Left kidney (tissue), 8 donors: ENCODE measurements at places on chromosomes 7 and 10. TPM values are rescaled to one million over a fixed set of nuclear protein-coding genes. Genes with fewer than 3 reads are reported as not detected.

The FAM25G gene
- polyA plus RNA-seq: 0.57 TPM

The ABHD11 gene
- 26.9 TPM for polyA plus RNA-seq

The POU6F2 gene
- polyA plus RNA-seq: 0.18 TPM

The FRMPD2 gene
- 0.63 TPM for polyA plus RNA-seq

The PLAC9 gene
- polyA plus RNA-seq: 14.6 TPM

The TSPAN33 gene
- polyA plus RNA-seq: 61.0 TPM

The SPDYE16 gene
- 6.2 TPM for polyA plus RNA-seq

The ARPC1A gene
- 108 TPM for polyA plus RNA-seq

The MDFIC gene
- polyA plus RNA-seq: 30.6 TPM

DNA sequence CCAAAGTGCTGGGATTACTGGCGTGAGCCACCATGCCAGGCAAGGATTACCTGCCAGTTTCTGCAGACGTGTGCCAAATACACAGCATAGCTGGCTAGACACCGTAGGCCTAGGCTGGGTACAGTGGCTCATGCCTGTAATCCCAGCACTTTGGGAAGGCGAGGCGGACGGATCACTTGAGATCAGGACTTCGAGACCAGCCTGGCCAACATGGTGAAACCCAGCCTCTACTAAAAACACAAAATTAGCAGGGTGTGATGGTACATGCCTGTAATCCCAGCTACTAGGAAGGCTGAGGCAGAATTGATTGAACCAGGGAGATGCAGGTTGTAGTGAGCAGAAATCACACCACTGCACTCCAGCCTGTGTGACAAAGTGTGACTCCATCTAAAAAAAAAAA, 868 bp downstream of the RFC2 start:
- no peak for DNase-seq

DNA sequence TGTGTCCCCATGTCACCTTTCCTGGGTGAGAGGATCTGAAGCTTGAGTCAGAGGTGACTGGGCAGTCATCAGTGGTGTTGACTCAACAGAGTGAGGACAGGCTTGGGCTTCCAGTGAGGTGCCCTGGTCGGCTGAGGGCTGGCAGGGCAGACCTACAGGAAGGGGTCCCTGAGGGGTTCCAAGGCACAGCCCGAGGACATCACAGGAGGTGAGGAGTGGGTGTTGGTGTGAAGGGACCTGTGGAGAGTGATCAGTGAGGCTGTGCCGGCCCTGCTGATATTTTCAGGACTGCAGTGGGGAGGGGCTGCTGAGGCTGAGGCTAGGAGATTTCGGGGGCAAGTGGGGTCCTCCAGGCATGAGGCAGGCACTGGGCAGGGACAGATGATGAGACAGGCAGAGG, 545.5 kb downstream of the TCERG1L start:
- no peak for DNase-seq

DNA sequence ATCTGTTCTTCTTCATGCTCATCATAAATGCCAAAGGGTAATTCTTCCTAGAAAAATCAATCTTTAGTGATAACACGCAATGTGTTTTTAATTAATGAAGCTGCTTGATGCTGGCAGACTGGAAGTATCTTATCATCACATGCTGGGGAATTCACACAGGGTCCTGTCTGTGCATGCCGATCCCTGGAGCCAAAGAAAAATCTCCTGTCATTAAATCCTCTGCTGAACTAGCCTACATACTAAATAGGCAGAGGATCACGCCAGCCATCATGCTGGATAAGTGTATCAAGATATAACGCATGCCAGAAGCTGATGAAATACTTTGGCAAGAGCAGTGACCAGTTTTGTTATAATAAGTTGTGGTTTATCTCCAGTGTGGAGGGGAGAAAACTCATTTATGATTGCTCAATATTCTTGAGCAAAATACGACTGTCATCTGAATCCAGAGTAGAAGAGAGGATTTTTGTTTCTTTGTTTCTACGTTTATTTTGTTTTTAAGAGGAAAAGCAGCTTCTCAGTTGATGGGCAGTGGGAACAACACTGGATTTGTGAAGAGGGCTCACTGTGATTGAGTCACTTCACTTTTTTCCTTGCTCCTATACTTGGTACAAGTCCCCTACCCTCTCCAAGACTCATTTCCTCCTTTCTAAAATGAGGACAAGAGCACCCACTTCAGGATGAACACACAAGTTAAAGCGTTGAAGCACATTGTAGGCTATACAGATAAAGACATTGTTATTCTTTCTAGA, 649.1 kb downstream of the TNS3 start:
- DNase-seq: no peak

GRCh38 chr10:35274498-35275060, 61.7 kb upstream of the CCNY start:
- no peak for DNase-seq

DNA sequence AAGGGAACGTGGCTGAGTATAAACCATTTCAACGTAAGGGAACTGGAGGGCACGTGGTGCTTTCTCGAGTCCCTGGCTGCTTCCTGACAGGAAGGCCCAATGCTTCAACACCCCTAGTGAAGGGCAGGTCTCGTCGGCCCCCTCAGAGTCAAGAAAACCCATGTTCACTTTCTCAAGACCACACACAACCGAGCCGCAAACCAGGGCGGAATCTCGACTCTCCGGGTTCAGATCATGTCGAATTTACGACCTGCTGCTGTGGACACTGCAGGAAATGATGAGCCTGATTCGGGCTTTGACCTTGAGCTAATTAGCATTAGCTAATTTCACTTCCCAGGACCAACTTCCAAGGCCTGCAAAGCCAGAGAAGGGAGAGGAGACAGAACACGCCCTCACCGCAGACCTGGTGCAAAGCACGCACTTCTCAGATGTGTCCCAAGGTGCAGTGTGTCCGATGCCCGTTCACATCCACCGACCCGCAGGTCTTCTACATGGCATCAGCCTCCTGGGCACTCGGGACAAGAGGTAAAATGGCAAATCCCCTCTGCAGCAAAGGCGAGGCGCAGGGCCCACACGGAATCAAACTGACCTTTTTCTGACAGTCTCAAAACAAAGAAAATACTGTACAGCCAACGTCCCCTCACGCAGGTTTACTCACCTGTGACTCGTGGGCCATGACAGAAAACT, 94.7 kb downstream of the DIP2C start:
- DNase-seq: no peak

DNA sequence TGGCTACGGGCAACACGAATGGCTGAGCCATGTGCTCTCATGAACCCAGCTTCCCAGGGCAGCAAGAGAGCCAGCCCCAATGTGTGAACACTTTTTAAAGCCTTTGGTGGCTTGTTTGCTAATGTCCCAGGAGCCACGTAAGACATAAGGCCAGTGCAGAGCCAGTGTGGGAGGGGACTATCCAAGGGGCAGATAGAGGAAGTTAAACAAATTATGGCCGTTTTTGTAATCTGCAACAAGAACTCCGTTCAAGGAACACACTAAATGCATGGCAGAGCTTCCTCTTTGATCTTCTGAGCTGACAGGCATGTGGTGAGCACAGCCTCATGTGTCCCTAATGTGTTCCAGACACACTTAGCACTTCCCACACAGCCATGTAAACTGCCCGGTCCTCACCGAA, 133.3 kb downstream of the TEX36 start:
- no peak for DNase-seq

- peak; percentile 13 for DNase-seq
These were observed 18.6 kb downstream of the OCM2 start for GRCh38 chr7:97971120-97971989.

DNA sequence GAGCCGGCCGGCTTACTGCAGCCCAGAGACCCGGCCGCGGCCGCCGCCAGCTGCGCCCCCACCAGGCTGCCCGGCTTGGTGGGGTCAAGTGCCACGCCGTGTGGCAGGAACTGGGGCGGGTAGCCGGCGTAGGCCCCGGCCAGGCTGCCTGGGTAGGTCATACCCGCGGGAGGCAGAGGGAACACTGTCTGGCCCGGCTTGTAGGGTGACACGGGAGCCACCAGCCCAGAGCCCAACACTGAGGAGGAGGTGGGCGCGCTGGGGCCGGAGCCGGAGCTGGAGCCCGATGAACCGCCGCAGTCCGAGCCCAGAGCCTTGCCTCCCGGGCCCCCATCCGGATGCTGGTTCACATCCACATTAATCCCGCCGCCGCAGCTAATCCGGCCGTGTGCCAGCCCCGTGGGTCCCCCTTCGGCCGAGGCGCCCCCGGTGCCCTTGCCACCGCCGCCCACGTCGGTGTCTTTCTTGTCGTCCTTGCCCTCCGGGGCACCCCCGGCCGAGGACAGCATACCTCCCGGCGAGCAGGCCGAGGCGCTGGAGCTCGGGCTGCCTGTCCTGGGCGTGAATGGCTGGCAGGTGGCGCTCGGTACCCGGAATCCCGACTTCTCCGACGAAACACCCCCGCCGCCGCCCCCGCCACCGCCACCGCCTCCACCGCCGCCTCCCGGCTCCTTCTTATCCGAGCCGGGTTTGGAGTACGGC, 2.0 kb downstream of the ZNF503 start:
- peak; percentile 54 for DNase-seq

- no peak for DNase-seq
These were observed 107.4 kb downstream of the DYNC2I1 start for GRCh38 chr7:158963771-158964241.

GRCh38 chr7:25777969-25778708, 373.9 kb upstream of the NFE2L3 start:
- DNase-seq: peak; percentile 79

DNA sequence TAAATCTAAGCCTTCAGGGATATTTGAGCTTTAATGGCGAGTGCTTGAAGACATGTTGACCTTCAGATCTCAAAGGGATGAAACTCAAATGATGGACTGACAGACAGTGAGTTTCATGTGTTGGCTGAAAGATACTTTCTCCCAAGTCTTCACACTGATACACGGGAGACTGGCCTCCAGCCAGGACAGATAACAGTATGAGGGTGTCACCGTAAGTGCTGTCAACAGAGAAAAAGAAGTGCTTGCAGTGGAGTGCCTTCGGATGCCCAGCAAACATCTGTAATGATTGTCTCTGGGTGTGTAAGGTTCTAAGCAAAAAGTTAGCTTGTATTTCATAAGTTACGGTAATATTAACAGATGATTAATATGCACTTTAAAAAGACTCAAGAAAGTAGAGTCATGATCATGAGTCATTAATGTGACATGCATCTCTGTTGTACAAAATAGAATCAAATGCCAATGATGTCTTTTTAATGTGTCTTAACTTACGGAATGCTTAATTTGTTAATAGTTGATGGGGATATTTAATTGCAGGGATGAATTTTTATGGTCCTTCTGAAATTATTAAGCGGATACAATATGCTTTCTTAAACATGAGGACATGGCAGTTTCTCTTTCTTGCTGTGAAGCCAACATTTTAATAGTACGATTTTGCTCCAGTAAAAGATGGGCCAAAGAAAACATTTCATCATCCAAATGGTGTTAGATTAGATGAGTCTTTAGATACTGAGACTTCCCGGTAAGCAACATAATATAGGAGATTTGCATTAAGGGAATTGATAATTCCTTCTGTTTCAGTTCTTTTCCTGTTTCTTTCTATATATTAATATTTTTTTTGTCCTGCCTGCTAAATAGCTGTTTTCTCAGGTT, 292.5 kb downstream of the GALNT17 start:
- no peak for DNase-seq

DNA sequence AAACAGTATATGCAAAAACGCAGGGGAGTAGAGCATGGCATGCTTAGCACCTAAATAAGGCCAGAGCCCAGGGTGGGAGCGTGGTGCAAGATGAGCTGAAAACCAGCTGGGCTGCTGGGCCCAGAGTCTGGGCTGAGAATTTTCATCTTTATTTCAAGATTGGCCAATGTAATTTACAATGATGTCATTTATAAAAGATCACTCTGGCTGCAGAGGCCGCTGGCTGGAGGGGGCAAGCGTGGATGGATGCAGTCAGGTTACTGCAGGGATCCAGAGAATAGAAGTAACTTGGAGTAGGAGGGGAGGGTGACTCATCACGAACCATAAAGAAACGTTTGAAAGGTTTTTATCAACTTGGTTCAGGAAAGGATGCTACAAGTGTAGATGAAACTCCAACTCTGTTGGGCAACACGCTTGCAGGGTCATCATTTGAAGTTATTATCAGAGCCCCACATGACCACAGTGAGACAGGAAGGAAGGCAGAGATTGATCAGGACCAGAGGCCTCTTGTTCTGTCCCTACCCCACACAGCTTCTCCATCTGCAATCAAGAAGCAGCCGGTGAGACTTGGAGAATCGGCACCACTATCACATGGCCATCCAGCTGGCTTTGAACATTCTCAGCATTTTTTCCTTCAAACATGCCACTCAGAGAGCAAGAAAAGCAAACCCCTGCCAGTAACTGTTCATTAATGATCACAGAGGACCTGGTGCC, 49.2 kb downstream of the ODAD2 start:
- no peak for DNase-seq

GRCh38 chr10:68562661-68563570, 2.8 kb downstream of the TET1 start:
- DNase-seq: peak; percentile 7

GRCh38 chr10:34716958-34717357, 98.1 kb downstream of the PARD3 start:
- no peak for DNase-seq

GRCh38 chr10:9068003-9068402, 1013.5 kb downstream of the GATA3 start:
- no peak for DNase-seq

DNA sequence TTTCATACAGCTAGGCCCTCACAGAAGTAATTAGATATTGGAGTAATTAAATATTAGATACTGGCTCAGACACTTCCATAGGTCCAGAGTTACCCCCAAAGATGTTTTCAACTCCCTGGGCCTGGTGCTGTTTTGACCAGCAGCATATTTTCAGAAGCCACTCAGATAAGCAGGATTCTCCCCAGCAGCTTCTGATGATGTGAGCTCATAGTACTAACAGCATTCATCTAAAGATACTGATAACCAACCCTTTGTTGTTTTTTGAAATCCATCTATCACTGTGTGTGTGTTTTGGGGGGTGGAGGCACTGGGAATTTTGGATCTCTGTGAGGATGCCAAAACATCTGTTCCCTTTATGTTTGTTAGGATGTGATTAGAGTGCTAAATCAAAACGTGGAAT, 52.7 kb downstream of the VPS50 start:
- no peak for DNase-seq

GRCh38 chr10:128411643-128412042, 285.4 kb upstream of the MKI67 start:
- DNase-seq: no peak

- no peak for DNase-seq
These were observed 70.6 kb downstream of the MET start for GRCh38 chr7:116742641-116743040.

DNA sequence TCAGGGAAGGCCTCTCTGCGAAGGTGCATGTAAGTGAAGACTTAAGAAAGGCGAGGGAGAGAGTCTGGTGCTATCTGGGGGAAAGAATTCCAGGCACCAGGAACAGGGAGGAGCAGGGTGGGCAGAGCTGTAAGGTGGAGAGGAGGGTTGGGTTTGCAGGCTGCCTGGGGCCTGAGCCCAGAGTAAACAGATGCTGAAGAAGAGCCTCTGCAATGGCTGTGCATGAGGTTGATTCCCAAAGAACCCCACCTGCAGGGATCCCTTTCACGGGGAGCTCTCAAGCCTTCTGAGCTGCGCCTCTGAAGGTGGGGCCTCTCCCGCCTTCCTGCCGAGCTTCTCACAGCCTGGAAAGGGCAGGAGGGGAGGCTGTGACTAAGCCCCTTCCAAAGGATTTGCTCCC, 115.1 kb downstream of the RNF216 start:
- no peak for DNase-seq

GRCh38 chr7:101905203-101905865, 87.9 kb downstream of the CUX1 start:
- DNase-seq: no peak
